ENCODE measurements at places on chromosomes 7 and 10.

- no peak for DNase-seq
Observed at GRCh38 chr10:61329854-61330253, 123.3 kb downstream of the TMEM26 start.

- DNase-seq: no peak
Observed at GRCh38 chr7:50646069-50646468, 80.9 kb upstream of the DDC start.

GRCh38 chr7:150449206-150449952 is 1.1 kb upstream of the GIMAP8 start:
- no peak for DNase-seq

- DNase-seq: no peak
Observed at GRCh38 chr7:93004906-93005305, 112.9 kb downstream of the SAMD9 start.

DNA sequence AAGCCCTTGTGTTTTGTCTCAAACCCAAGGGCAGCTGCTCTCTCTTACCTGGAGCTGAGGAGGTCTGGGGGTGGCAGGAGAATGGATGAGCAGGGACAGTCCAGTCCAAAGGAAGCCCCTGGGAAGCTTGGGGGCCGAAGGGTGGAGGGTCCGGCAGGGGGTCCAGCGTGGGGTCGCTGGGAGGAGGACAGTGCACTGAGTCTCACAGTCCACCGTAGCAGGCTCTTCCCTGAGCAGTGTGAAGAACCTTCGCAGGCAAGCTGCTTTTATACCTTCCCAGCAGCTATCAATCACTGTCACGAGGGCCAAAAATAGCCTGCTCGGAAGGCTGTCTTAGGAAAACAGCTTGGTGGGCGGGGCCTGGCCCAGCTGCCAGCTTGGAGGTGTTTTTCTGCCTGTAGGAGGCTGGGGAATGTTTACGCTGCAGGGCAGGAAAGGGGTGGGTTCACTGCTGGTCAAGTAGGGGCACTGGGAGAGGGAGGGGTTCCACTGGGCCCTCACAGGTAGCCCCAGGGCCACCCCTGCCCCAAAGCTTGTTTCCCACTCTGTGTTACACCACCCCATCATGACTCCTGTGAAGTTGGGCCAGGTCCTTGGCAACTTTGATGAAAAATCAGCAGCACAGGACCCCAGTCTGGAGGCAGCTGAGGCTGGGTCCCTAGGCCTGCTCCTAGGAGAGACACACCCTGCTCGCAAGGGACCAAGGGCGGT is at the start of gene DEPP1:
TSS of gene DEPP1 (minus strand) at position 240 of the 711 bp plus-strand sequence. CDS start 779 bp downstream, outside the sequence.
- DNase-seq: peak; percentile 93

DNA sequence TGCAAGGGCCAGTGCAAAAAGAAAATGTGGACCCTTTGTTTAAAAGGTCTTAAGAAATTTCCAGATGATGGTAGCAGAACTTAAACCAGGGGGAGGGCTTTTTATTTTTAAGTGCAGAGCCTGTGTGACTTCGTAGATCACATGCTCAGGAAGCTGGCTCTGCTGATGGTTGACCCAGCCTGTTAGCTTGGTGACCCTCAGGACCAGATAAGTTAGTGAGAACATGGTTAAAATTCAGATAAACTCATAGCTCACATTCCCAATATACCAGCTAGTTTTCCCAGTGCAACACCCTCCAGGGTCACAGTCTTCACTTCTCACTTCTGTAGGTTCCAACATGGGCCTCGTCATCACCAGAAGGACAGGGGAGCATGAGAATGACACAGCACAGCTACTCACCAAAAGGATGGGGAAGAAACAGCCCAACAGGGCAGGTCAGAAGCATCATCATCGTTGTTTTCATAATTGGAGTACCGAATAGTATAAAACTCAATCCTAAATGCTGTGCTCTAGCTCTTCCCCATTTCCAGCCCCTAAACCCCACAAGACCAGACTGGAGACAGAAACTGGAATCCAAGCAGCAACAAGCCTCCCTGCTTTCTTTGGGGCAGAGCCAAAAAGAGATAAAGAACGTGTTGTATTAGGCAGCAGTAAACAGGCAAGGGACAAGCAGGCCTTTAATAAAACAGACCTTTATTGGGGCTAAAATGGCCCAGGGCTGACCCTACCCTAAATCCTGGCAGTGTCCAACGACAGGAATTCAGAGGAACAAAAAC is 102.2 kb upstream of the ANKRD1 start:
- DNase-seq: no peak

- DNase-seq: peak; percentile 59
Observed at GRCh38 chr7:129635300-129636029, 23.9 kb downstream of the NRF1 start.

DNA sequence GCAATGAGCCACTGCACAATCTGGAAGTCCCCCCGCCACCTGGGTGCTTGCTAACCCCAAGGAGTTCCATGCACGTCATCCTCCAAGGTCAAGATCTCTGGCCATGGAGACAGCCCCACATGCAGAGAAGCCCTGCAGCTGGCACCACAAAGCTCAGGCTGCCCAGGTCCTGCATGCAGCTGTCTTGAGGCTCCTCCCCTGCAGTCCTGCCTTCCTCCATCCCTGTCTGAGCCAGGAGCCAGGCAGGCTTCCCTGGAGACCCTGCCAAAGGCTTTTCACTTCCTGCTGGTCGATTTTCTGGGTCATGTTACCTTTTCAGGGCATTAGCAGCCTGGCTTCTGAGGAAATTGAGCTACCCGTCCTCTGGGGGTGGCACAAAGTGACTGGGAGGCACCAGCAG is 12.5 kb upstream of the TMEM72 start:
- DNase-seq: no peak

DNA sequence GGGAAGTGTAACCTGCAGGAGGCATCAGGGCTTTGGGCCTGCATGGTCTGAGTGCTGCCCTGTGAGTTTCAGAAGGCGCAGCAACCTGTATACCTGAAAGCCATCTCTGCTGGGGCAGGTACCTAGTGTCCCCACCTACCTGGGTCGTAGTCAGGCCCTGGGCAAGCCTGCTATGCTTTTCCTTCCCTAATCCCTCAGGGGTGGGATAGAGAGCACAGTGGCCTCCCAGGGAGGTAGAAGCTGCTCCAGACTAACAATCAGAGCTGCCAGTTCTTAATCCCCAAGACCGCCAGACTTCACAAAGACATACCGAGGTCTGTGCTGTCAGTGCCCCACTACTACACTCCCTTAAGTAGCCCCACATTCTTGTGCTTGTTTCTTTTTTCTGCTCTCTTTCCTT is 52.0 kb downstream of the PTEN start:
- DNase-seq: no peak

DNA sequence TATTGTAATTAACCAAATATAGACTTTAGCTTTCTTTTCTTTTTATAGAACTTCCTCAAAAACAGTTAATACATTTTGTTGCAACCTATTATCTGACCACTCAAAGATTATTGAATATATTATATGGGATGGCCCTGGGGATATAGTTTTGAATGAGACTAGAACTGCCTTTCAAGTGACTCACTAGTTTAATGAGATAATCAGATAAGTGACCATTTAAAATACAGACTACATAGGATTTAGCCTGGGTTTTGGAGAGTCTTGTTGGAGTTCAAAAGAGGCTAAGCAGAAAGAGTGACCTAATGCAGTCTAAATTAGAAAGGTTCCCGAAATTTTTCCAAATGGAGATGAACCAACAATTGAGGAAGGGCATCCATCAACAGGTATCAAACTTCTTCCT is 305.2 kb upstream of the ETV1 start:
- no peak for DNase-seq

- no peak for DNase-seq
Observed at GRCh38 chr7:51482976-51483375, 166.4 kb upstream of the COBL start.

GRCh38 chr10:48551861-48552591 is 52.8 kb downstream of the ARHGAP22 start:
- peak; percentile 60 for DNase-seq

- DNase-seq: no peak
Observed at GRCh38 chr7:32293833-32294232, 196.3 kb downstream of the LSM5 start.

- DNase-seq: no peak
Observed at GRCh38 chr10:123398180-123398591, 244.0 kb downstream of the BUB3 start.

DNA sequence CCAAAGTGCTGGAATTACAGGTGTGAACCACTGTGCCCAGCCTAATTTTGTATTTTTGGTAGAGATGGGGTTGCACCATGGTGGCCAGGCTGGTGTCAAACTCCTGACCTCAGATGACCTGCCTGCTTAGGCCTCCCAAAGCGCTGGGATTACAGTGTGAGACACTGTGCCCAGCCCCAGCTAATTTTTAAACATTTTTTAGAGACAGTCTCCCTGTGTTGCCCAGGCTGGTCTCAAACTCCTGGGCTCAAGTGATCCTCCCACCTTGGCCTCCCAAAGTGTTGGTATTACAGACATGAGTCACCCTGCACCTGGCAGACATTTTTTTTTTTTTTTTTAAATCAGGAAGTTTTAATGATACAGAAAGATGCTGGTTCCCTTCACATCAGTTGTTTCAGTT is 15.5 kb downstream of the DENND10 start:
- no peak for DNase-seq

- DNase-seq: no peak
Observed at GRCh38 chr7:44289341-44290251, 35.8 kb downstream of the CAMK2B start.

- DNase-seq: no peak
Observed at GRCh38 chr7:45171946-45172345, 14.4 kb downstream of the RAMP3 start.
